ENCODE measurements at places on chromosomes 6 and 20. TPM values are rescaled to one million over a fixed set of nuclear protein-coding genes. Genes with fewer than 3 reads are reported as not detected.

EGFL8 gene
- polyA plus RNA-seq, result 5.7 TPM

PMEPA1 gene
- polyA plus RNA-seq, result 11.0 TPM

RIMS1 gene
- 0.46 TPM for polyA plus RNA-seq

HLA-DPB1 gene
- polyA plus RNA-seq, result 10.7 TPM

VGLL2 gene
- polyA plus RNA-seq, result not detected

PRKN gene
- 0.09 TPM for polyA plus RNA-seq

TXLNB gene
- 0.04 TPM for polyA plus RNA-seq

TRIM31 gene
- not detected for polyA plus RNA-seq

CYP39A1 gene
- polyA plus RNA-seq, result 0.03 TPM

IRAK1BP1 gene
- 0.94 TPM for polyA plus RNA-seq

- no peak for DNase-seq
Measured at GRCh38 chr6:57027301-57027700, 19.2 kb upstream of the KIAA1586 start.

DNA sequence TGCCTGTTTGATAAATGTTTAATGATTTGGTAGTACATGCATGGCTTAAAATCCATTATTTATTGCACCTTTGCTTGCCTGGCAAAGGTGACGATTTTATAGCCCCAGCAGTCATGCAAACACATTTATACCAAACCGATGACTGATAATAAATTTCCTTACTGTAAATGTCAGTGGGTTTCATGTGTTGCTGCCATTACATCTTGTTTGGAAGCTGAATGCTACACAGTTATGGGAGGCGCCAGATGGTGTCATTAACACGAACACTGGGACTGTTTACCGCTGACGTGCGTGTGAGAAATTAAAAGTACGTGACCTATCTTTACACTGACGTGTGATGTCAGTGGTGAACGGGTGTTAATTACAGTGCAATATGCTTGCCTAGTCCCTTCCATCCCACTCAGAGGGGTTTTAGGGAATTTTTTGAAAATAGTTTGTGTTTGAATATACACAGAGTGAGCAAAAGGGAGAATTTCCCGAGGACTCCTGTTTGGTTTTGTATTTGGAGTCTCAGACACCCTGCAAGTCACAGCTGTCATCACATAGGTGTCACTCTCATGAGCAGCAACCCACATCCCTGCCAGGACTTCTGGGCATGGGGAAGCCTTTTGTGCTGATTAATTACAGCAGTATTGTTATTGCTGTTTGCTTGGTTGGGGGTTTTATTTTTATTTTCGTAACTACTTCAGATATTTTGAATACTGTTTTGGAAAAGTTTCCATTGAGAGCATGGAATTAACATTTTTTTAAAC lies 151.8 kb upstream of the INSM1 start:
- DNase-seq, result no peak

- peak; percentile 52 for DNase-seq
Measured at GRCh38 chr20:37526238-37526838, 1.3 kb downstream of the BLCAP start.

DNA sequence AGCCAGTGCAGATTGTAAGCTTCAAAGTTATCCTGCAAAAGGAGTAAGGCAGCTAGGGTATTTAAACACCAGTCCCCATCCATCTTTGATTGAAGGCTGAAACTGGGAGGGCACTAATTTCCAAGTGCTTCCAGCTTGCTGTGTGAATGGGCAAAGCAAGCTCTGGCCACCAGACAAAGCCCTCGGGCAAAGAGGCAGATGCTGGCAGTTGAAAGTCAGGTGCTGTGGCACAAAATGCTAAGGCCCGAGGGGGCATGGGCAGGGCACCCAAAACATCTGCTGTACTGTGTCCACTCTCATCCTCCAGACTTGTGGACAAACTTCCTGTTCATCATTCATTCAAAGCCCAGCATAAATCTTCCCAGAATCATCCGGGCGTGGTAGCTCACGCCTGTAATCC lies 62.9 kb downstream of the TRMT6 start:
- no peak for DNase-seq

GRCh38 chr6:165717732-165718465 lies 54.9 kb upstream of the PDE10A start:
- DNase-seq, result peak; percentile 84

DNA sequence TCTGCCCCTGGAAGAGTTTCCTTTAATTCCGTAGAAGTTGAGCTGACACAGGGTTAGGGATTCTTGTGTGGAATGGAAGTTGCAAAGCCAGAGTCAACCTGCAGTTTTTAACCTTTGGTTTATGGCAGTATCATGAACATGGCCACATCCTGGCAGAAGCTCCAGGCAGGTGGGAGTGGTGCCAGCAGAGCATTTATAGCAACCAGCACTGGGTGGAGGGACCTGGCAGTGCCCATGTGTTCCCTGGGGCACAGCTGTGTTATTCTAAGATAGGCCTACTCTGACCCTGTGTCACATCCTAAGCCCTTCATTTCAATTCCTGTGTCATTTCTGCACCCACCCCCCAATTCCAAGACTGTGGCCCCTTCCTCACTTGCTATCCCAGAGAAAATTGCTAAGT lies 26.1 kb upstream of the ZNF831 start:
- no peak for DNase-seq

DNA sequence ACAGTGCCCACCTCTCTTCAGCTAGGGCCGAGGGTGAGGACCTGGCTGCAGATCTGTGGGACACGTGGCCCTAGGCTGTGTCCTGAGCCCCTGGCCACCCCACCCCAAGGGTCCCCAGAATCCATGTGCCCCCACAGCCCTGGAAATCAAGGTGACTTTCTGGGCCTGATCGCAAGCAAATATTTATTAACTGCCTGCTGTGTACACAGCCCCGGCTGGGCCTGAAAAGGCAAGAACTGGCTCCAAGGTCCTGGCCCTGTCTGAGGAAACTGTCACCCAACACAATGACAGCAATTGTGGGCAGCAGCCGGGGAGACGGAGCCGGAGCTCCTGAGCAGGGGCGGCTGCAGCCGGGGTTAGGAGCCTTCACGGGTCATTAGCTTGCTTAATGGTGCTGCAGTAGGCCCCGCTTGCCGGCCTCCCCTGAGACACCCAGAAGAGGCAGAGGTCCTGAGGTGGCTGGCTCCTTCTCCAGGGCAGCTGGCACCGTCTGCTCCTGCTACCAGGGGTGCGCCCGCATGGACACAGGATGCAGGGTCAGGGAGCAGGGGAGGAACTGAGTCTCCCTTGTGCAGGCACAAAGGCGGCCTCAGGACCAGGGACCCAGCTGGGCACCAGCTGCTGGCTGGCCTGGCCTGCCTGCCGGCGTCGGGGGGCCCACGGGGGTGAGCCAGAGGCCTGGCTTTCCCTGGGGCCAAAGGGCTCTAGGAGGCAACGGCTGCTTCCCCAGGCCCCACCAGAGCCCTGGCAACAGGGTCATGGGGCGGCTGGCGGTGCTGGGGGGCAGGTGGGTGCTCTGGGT lies 24.1 kb downstream of the NPEPL1 start:
- DNase-seq, result no peak

GRCh38 chr20:59456342-59457279 lies 147.7 kb upstream of the PHACTR3 start:
- DNase-seq, result no peak

- DNase-seq, result peak; percentile 90
Measured at GRCh38 chr20:47576516-47577033, 74.9 kb downstream of the NCOA3 start.

- no peak for DNase-seq
Measured at GRCh38 chr6:26258212-26258977, 106.6 kb upstream of the BTN3A2 start.

DNA sequence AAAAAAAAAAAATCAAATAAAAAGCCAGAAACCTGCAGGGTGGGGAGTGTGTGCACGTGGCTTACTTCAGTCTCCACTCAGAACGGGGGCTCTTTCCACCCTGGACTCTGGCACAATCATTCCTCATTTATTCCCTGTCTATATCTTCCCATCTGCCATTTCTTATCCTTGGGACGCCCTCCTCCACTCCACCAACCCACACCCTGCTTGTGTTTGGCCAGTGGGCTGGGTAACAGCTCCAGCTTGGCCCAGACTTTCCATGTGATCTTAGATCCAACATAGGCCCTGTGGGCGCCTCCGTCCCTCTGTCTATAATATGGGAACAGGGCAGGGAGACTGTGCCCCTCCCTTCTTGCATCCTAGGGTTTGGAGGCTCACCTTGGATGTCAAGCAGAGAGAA lies 68.1 kb downstream of the CD40 start:
- DNase-seq, result no peak

GRCh38 chr6:129832299-129832698 lies 28.8 kb downstream of the TMEM244 start:
- DNase-seq, result no peak

GRCh38 chr20:41006936-41007474 lies 21.6 kb upstream of the TOP1 start:
- no peak for DNase-seq

GRCh38 chr20:53716395-53716794 lies 122.8 kb upstream of the ZNF217 start:
- no peak for DNase-seq

GRCh38 chr6:101907356-101908217 lies 514.1 kb downstream of the GRIK2 start:
- no peak for DNase-seq

GRCh38 chr6:105042648-105043047 lies 85.7 kb downstream of the LIN28B start:
- DNase-seq, result no peak

Data from IMR-90 (cell line).